ENCODE measurements at places on chromosomes 7 and 10.

DNA sequence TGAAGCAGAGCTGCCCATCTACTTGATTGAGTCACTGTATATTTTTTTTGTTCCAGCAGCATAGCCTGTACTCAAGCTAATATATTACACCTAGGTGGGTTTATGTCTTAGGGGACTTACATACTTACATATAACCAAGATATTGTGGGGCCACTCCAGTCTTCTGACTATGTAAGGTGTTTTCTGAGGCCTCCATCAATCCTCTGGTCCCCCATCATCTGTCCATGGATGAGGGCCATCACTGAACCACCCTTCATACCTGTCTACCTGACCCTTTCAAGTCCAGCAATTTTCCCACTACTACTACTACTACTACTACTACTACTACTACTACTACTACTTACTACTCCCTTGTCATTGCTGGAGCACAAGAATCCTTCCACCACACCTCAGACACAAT, 3.2 kb upstream of the FAM241B start:
- DNase-seq, result no peak

- peak; percentile 23 for DNase-seq
Observed at GRCh38 chr10:15842556-15843169, 17.6 kb downstream of the MINDY3 start.

GRCh38 chr10:127174866-127175265, 21.5 kb downstream of the INSYN2A start:
- no peak for DNase-seq

DNA sequence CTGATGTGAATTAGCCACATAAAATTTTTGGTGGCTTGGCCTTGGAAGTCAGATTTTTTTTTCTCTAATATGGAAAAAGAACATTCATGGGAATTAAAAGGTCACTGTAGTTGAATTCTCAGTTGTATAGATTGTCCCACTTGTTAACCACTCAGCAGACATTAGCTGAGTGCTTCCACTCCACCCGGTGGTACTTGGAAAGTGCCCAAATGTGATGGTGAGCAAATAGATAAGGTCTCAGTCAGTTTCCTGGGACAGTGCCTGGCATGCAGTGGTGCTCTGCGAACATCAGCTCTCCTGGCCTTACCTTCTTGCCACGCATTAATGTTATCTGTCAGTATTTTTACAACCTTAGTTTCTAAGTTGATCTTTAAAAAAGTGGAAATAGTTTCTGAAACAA, 1.4 kb downstream of the ATP5F1C start:
- peak; percentile 60 for DNase-seq

DNA sequence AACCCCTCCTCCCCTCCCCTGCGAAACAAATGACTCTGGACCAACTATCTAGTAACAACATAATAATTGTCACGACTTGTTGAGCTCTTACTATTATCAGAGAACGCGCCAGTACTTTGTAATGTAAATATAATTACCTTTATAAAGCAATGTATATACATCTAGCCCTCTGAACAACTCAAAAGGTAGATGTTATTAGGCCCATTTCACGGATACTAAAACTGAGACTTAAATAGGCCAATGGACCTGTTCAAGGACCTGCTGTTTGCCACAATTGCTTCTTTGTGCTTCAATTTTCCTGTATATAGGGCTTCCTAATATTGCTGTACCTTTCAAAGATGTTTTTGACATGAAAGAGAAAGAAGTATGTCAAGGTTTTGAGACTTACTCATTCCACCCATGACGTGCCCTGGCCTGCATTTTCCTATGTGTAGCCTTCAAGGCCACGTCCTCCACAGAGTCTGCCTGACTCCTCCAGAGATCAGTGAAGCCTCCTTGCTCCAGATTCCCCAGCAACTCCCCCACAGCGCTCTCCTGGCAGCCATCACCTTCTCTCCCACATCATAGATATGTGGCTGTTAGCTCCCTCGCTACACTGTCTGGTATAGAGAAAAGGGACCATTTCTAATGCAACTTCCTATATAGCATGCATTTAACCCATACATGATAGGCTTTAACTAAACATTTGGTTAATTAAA, 156.6 kb downstream of the SKIDA1 start:
- no peak for DNase-seq

DNA sequence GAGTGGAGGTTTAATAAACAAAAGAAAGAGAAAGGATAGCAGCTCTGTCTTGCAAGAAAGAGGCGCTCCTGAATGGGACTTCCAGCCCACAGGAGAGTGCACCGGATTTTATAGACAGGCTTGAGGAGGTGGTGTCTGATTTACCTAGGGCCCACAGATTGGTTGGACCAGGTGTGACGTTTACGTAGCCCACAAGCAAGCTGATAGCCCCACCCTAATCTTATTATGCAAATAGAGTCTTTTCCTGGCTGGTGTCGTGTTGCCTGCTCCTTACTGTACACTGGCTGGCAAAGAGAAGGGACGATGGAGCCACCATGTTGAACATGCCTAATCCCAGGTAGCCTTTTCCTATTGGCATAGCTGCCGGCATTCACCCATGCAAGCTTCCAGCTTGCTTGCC, 319.7 kb upstream of the POM121L12 start:
- no peak for DNase-seq

GRCh38 chr7:48042216-48042615, 6.9 kb downstream of the C7orf57 start:
- peak; percentile 25 for DNase-seq

DNA sequence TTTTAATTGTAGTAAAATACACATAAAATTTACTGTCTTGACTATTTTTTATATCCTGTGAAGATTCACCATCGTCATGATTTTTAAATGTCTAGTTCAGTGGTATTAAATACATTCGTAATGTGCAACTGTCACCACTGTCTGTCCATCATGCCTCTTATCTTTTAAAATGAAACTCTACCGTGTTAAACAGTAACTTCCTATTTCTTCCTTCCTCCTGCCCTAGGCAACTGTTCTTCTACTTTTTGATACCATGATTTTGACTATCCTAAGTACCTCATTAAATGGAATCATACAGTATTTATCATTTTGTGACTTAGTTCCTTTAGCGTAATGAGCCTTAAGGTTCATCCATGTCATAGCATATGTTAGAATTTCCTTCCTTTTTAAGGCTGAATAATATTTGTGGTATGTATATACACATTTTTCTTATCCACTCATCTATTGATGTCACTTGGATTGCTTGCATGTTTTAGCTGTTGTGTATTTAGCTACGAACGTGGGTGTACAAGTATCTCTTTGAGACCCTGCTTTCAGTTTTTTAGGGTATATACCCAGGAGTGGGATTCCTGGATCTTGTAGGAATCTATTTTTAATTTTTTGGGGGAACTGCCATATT, 13.5 kb downstream of the SLK start:
- DNase-seq, result peak; percentile 66
